Hippocampal formation (tissue), 2 donors: ENCODE measurements at places on chromosomes 6 and 20.

- DNase-seq, result no peak
Measured at GRCh38 chr20:61698598-61699494, 366.8 kb downstream of the TAF4 start.

DNA sequence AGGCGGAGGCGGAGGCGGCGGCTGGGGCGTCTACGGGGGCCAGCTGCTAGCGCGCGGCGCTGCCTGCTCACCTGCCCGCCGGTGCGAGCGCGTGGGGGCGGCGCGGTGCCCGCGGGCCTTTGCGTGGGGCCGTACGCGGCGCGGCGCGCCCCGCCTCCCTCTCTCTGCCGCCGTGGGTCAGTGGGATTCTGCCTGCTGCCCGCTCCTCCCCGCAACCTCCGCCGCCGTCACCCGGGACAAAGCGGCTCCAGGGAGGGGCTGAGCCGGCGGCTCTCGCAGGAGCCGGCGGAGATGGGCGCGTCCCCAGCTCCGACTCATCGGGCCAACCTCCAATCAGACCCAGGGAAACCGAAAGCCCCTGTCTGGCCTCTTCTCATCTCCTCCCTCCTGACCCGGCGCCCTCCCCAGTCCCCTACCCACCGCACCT is at the start of gene RCAN2:
TSS of gene RCAN2 (minus strand) at position 249 of the 427 bp plus-strand sequence.
- peak; percentile 75 for DNase-seq

- peak; percentile 12 for DNase-seq
Measured at GRCh38 chr6:121847806-121848522, 412.5 kb downstream of the GJA1 start.

DNA sequence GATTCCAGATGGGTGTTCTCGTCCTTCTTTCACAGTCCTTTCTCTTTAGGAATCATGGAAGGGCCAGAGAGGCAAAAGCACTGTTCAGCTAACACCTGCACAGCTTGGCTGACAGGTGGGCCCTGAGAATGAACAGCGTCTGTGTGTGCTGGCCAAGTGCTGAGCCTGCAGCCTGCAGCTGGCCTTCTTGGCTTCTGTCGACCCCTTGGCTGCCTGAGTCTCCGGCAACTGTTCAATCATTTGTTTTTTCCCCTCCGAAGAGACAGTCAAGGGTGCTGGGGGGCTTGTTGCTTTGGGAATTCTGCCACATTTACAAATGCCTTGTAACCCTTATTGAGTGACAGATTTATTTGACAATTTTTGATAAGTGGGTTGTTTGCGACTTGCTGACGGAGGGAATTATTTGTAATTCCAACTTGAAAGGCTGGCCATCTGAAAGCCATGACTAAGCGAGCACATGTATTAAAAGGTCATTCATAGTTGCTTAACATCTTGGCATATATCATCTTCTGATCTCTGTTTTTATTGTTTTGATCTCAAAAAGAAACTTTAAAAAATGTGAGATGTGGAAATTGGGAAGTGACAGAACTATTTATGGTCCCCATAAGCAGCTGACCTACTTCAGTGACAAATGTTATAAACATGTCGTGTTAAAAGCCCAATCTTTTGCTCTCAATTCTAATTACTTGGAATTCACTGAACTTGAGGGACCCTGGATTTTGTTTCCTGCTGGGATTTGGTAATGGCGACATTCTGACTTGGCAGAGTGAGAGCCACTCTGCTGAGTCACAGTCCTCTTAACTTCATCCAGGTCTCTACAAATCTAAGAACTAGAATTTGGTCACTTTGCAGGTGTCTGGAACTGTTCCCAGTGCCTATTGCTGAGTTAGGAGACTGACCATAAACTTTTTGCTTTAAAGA is 41.9 kb upstream of the FERMT1 start:
- DNase-seq, result no peak

DNA sequence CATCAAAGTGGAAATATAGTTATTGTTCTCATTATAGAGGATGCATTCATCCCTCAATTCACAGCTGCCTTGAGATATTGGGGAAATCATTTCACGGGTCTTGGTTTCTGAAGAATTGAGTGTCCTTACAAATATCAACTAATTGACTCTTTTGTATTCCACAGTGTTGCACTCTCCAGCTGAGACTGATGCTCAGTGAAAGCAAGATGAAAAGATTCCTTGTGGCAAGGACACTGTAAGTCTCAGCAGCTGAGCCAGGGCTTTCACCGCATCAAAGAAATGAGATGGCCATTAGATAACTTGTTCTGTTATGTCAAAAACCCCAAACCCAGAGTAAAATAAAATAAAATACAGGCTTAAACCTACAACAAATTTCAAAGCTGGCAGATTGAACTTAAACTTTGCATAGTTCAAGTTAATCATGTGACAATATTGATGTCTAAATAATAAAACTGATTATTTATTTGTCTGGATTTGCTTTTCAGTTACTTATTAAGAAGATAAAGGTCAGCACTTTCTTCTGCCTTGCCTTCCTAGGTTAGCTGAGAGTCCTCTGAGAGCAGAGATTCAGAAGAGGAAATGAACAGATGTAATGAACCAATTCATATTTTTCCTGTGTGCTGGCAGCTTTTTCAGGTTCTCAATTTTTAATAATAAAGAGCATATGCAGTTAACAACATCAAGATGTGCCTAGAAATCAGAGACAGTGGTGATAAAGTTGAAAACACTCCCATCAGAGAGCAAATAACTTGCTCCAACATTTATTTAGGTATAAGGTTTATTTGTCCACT is 82.4 kb upstream of the SMLR1 start:
- no peak for DNase-seq

- DNase-seq, result no peak
Measured at GRCh38 chr6:41813469-41813868, 26.0 kb downstream of the TOMM6 start.

DNA sequence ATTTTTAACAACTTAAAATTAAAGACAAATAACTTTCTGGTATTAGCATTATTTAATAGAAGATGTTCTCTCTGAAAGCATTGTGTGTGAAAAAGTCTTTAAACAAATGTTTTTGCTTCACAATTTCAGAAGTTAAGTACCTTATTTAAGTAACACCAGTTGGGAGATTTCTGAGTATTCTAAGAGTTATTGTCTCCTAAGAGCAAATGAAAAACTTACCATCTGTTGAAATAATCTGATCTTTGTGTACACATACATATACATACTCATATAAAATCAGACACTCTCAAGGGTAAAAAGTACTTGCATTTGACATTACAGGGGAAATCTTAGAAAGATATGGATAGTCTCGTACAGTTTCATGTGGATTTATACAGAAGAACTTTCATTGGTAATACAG is 2.4 kb downstream of the BTBD3 start:
- DNase-seq, result no peak

DNA sequence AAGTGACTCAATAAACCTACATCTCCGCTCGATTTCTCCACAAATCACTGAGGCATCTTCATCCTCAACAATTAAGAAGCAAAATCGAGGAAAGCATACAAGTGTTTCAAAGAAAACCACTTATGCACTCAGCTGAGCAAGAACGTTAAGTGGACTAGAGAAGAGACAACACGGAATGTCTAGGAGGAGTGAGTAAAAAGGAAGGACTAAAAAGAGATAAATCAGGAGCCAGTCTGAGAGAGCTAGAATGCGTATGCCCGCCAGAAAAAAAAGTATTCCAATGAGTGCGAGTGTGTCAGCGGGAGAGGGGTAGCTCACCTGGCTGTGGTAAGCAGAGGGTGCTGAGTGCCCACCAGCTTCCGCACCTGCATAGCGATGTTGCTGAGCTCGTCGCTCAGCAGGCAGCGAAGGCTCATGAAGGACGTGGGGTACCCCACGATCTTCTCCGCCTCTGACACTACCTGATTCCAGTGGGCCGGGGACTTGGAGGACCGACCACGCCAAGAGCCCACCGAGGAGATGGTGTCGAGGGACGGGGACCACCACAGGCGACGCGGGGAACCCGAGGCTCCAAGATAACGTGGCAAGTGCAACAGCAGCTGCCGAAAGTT is 587 bp downstream of the PDSS2 start:
- peak; percentile 15 for DNase-seq

DNA sequence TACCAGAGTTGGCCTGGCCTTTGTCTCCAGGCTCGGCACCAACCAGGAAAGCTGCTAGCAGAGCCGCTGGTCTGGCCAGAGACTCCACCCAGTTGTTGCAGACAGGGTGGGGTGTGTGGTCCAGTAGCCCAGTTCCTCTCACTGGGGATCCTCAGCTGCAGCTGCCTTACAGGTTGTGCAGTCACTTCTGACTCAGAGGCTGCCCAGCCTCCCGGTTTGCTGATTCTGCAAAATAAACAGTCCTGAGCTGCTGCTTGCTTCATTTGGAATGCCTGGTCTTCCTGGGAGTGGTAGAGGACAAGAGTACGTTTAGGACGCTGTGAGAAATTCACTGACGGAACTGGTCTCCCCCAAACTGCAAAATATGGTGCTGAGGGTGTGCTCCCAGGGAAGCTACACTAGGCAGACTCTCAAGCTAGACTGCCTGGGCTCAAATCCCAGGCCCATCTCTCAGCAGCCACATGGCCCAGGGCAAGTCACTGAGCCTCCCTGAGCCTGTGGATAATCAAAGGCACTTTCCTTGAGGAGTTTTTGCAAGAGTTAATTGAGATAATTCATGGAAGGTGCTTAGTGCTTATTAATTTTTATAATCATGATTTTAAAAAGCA is 246.1 kb downstream of the TFAP2C start:
- DNase-seq, result no peak

DNA sequence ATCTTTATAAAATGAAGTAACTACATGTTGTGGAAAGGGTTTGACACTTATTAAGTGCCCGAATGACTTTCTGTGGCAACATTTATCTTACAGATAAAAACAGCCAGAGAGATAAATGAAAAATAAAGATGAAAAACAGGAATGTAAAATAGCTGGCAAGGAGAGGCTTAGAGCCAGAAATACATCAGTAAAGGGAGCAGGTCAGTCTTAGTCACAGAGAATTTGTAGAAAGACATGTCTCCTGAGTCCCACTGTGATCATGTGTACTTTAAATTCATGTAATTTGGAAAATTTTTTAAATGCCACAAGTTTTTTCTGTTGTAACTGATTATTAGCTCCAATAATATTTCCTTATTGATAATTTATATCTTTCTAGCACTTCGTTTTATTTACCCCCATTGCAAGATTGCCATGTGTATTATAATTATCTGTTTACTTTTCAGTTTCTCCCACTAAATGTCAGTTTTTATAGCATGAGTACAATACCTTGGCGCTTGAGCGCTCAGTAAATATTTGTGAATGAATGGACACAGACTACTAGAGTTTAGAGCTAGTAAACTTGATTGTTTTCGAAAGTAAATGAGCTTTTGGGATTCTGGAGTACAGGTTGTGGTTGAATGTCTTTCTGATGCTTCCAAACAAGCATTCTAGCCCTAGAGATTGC is 15.2 kb downstream of the TAB2 start:
- DNase-seq, result no peak

GRCh38 chr20:25300496-25301170 is 52.7 kb downstream of the PYGB start:
- DNase-seq, result no peak

DNA sequence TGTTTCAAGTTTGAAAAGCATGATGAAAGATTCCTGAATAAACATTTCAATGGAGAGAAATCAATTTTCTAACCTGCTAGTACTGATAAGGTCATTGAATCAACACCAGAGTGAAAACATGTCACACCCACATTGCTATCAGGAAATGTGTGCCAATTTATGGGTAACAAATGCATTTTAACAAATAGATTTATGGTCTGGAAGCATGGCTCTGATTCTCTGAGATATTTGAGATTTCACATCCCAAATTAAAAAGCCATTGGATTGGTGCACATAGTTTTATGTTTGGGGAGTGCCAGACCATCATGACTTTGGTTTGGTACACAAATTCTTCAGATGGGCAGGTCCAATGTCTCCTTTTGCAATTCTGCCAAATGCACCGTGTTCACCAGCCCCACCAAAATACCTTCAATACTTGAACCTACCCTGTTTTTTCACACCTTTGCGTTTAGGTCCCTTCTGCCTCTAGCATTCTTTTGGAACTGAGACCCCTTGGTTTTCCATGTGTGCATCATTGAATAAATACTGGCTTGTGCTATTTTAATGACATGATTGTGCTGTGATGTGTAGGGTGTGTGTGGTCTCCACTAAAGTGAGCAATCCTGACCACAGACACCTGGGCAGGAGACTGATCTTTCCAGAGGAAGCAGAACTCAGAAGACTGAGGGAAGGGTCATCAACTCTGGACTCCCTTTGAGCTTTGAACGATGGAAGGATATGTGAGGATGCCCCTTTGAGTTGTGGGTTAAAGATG is 20.4 kb downstream of the IL20RA start:
- DNase-seq, result no peak
